Muscle of arm (tissue), 14 donors: ENCODE measurements at places on chromosomes 4 and X. TPM values are rescaled to one million over a fixed set of nuclear protein-coding genes. Genes with fewer than 3 reads are reported as not detected.

DNA sequence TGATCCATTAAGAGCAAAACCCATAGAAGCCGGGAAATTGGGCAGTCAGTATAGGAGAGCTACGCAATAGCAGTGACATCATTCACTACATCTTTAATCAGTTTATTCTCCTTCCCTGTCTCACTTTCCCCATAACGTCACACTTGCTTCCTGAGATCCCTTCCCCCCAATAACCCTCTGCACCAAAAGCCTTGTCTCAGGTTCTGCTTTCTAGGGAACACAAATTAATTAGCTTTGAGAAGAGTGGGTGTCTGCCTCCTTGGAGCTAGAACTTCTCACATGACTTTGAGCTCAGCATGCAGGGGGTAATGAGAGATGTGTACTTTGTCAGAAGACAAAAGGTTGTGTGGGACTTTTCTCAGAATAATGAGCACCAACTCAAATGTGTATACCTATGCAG lies 128.3 kb upstream of the MAOA start:
- no peak for DNase-seq

DNA sequence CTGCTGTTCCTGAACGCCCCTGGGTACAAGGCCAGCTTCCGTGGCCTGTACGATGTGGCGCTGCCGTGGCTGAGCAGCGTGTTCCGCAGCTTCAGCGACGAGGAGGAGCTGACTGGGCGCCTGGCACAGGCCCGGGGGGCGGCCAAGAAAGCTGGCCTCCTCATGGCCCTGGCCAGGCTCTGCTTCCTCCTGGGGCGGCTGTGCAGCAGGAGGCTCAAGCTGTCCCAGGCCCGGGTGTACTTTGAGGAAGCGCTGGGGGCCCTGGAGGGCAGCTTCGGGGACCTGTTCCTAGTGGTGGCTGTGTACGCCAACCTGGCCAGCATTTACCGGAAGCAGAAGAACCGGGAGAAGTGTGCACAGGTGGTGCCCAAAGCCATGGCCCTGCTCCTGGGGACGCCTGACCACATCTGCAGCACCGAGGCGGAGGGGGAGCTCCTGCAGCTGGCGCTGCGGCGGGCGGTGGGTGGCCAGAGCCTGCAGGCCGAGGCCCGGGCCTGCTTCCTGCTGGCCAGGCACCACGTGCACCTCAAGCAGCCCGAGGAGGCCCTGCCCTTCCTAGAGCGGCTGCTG lies 28.2 kb downstream of the SH3TC1 start:
- DNase-seq: no peak

DNA sequence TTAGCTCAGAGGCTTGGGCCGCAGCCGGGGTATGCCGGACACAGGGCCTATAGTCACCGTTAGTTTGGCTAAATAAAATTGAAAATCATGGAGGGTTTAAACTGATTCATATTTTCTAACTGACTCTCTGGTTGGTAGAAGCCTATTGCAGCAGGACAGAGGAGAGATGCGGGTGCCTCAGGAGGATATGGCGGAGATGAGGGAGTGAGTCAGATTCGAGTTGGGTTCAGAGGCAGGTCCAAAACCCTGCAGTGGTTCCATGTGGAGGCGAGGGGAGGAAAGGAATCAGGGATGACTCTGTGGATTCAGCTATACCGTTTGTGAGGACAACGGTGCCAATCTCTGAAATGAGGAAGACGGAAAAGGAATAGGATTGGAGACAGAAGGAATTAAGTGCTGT lies 176.6 kb downstream of the PALLD start:
- no peak for DNase-seq

- no peak for DNase-seq
Measured at GRCh38 chrX:7159149-7159861, 11.4 kb upstream of the PUDP start.

Gene USP46
- polyA plus RNA-seq: not detected

- DNase-seq: no peak
Measured at GRCh38 chr4:71239365-71239764, 99.5 kb upstream of the SLC4A4 start.

DNA sequence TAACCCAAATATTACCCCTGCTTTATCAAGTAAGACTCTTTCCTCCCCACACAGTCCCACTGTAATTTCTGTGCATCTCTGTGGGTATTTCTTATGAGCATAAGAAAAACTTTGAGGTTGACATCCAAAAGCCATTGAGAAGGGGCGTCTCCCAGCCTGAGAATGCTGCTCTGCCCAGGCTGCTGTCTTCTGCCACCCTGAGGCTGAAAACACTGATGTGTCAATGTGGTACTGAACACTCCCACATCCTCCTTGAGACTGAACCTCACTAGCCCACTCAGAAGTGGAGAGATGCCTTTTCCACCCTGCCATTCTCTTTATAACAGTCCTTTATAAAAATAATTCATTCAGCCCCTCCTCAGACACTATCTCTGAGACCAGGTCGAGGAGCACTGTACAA lies 120.8 kb downstream of the SMIM20 start:
- no peak for DNase-seq

DNA sequence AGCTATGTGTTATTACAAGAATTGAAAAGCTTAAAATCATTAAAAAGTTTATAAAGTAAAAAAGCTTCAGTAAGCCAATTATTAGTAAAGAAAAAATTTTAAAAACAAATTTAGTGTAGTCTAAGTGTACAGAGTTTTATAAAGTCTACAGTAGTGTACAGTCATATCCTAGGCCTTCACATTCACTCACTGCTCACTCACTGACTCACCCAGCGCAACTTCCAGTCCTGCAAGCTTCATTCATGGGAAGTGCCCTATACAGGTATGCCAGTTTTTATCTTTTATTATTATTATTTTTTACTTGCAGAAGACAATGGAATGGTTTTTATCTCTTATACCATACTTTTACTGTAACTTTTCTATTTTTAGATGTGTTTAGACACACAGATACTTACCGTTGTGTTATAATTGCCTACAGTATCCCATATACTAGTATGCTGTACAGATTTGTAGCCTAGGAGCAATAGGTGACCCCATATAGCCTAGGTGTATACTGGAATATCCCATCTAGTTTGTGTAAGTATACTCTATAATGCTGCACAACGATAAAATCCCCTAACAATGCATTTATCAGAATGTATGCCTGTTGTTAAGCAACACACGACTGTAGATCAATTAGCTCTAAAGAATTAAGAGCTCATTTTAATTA lies 230.7 kb downstream of the DCLK2 start:
- no peak for DNase-seq

GRCh38 chr4:13678186-13678924 lies 50.8 kb upstream of the BOD1L1 start:
- no peak for DNase-seq

GRCh38 chr4:6516762-6517161 lies 44.3 kb upstream of the PPP2R2C start:
- DNase-seq: no peak

- DNase-seq: no peak
Measured at GRCh38 chr4:146975036-146975435, 29.4 kb upstream of the TTC29 start.

DNA sequence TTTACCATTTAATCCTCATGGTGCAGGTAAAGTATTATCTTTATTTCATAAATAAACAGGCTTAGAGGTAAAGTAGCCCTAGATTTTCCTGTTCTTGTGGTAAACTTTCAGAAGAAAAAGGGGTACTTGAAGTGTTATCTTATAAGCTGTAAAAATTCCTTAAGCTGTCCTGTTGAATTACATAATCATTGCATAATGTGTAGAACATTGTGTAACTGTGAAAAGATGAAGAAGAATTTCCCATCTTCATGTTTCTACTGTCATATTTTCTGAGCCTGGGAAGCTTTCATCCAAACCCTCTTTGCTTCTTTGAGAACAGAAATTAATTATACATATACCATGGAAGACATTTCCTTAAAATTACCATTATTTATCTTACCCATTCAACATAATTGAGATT lies 90.5 kb downstream of the ELOVL6 start:
- DNase-seq: no peak

GRCh38 chr4:6727943-6728250 lies 11.9 kb downstream of the BLOC1S4 start:
- no peak for DNase-seq

- no peak for DNase-seq
Measured at GRCh38 chr4:103996637-103997036, 276.9 kb upstream of the TACR3 start.

- DNase-seq: no peak
Measured at GRCh38 chrX:154380153-154380552, 1.1 kb downstream of the EMD start.

DNA sequence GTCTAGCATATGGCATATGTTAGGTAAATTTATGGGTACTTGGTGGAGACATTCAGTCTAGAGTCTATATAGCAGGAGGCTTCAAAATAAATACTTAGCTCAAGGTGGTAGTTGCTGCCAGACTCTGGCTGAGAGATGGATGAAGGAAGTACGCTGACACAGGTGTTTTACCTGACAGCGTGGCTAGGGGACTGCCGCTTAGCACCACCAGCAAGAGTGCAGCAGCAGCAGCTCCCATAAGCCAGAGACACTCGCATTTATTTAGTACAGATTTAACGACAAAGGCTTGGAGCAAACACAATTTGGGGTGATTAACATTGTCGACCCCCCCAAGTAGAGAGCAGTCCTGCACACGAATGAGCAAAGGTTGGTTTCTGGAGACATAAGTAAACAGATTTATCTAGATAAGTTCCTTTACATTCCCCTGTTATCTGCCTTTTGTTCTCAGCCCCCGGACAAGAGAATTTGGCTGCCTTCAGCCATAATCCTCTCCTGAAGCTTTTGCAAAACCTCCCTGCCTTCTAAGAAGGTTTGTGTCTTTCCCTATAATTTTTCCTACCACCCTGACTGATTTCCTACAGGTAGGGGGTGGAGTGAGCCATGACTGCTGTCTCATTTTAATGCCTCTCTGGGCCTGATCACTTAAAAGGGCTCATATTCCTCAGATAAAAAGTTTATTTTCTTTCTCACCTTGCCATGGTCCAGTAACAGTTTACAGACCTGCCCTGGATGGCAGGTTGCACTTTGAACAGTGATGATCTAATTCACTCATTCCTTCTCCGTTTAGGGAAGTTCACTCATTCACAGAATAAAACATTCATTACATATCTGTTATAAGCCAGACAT lies 64.6 kb downstream of the RHOH start:
- no peak for DNase-seq

Gene NFKB1
- 17.9 TPM for polyA plus RNA-seq

GRCh38 chr4:76683144-76683543 lies 214.8 kb downstream of the SOWAHB start:
- DNase-seq: no peak

Gene FOXP3
- polyA plus RNA-seq: 0.44 TPM

DNA sequence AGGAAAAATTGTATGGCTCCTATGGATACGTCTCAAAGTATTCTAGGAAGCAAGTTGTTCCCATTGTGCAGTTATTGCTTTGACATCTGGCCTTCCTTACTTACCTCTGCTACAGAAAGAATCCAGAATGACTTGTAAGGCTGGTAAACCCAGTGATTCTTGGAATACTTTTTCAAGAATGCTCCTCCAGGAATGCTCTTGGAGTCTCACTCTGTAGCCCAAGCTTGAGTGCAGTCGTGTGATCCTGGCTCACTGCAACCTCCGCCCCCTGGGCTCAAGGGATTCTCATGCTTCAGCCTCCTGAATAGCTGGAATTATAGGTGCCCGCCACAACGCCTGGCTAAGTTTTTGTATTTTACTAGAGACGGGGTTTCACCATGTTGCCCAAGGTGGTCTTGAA lies 38.1 kb downstream of the GAB1 start:
- DNase-seq: no peak

Gene DUX4
- not detected for polyA plus RNA-seq
